ENCODE measurements at places on chromosomes 6 and 20.
A peak's percentile ranks its signal among the peaks of the same experiment; 100 is the strongest.

GRCh38 chr20:36663031-36663430 lies 17.0 kb upstream of the SLA2 start:
- DNase-seq = no peak

- no peak for DNase-seq
Measured at GRCh38 chr6:42226645-42227143, 9.0 kb upstream of the MRPS10 start.

DNA sequence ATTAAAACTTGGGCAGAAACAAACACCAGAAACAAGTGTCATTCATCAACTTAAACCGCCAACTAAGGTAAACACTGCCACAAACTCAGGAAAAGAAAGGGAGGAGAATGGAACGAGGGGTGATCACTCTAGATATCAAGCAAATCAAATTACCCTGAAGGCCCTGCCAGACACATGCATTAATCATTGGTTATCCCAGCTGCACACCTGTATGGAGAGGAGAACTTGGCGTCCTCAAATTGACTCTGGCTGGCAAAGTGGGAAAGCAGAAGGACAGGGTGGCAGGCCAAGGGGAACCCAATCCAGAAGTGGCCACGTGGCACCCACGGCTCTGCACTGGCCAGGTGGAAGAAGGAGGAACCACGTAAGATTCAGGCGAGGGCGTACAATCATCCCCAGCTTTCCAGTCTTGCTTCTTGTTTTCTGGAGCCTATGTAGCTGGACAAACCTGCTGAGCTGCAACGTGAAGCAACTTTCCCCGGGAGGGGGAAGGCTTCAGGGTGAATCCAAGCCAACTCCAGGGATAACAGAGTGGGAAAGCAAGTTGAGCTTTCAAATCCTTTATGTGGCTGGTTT lies 156.2 kb upstream of the JARID2 start:
- no peak for DNase-seq

DNA sequence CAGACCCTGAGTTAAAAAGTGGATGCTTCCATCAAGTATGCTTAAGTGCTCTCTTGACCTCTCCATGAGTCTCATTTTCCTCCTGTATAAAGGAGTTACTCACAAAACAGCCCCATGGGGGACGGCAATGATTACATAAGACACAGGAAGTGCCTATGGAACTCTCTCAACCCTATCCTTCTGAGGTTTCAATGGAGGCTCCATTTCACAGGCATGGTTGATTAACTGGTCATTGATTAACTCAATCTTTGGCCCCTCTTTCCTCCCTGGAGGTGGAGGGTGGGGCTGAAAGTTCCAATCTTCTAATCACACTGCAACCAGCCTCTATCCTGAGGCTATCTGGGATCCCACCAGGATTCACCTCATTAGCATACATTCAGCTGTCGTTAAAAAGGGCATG lies 29.3 kb downstream of the CST8 start:
- no peak for DNase-seq

GRCh38 chr20:51802170-51802751 lies at the start of gene SALL4:
SALL4 (minus strand) TSS chr20:51802521; CDS start chr20:51802408, 113 bp downstream.
- no peak for DNase-seq

DNA sequence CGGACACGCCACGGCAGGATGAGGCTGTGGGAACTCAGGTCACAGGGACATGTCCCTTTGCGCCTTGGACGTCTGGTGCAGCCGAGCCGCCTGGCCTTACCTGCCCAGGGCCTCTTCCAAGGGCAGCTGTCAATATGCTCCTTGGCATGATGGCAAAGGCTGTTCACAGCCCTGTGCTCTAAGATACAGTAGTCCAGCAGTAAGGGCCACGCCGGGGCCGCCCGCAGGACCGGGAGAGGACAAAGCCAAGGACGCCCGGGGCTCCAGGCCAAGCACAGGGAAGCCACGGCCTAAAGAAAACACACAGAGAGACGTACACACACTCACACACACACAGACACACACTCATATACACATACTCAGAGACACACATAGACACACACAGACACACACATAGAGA lies 13.0 kb downstream of the FOXF2 start:
- DNase-seq = no peak

GRCh38 chr6:128156321-128157111 lies 255.7 kb upstream of the THEMIS start:
- no peak for DNase-seq

- no peak for DNase-seq
Measured at GRCh38 chr6:122808121-122808885, 19.2 kb downstream of the SMPDL3A start.

DNA sequence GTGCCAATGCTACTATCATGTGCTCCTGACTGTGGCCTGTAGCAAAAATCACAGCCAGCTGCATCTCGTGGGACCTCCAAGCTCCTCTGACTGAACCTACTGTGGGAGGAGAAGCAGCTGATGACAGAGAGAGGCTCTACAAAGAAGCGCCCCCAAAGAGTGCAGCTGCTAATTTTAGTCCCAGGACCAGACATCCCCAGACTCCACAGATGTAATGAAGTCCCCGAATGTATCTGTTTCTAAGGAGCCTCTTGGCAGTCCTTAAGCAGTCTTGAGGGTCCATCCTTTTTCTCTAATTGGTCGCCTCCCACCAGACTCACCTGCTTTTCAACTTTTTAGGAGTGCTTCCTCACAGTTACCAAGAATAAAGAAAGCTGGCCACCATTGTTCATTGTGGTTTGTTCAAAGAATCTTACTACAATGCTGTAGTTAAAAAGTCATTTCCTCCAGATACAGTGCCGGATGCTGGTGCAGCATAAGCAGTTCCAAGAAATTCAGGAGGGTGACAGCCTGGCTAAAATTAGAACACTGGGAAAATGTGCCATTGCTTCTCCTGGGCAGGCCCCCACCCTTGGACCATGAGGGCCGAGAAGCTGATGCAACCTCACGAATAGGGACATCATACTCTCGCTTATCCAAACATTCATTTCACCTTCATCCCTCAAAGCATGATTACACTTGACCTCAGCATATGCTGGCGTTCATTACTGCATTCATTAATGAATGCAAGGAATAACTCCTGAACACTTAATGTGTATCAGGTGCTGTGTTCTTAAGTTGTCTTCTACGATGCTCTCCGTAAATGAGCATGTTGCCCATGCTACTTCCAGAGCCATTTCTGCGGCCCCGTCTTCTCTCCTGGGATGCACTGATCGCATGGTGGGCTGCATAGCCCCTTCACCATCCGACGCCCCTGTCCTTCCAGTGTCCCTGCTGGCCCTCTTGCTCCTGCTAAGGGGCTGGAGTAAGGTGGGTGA lies 66.4 kb downstream of the LY86 start:
- DNase-seq = no peak

DNA sequence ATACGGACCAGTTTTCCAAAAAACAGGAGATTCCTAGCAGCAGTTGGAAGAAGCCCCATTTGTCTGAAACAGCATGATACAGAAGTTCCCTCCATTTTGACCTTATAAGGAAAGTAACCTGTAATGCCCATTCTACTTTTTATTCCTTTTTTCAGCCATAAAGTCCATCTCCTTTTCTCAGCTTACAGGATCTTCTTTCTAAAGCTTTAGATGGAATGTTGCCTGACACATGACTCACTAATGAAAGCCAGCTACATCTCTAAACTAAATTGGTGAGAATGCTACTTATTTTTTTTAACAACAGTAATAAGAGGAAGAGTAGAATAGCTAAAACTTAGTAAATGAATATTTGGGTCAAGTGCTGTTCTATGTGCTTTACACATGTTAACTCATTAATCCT lies 234.1 kb downstream of the CDH26 start:
- DNase-seq = no peak

GRCh38 chr6:31762878-31763618 lies 592 bp downstream of the SAPCD1 start:
- DNase-seq = no peak

DNA sequence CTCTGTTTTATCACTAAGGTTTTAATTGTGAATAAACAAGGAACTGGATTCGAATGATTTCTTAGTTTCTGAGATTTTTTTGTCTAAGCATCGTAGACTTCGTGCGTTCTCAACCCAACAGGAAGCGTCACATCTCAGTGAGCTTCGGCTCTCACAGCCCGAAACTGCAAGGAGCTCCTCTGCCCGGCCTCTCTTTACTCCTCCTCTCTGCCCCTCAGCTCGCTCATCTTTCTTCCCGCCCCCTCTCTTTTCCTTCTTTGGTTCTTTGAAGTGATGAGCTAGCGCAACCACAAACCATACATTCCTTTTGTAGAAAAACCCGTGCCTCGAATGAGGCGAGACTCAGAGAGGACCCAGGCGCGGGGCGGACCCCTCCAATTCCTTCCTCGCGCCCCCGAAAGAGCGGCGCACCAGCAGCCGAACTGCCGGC lies 480 bp upstream of the NT5E start:
- DNase-seq = peak; percentile 45

- DNase-seq = no peak
Measured at GRCh38 chr20:35582131-35582530, 33.5 kb upstream of the SPAG4 start.

GRCh38 chr6:133062077-133062476 lies 179.1 kb upstream of the EYA4 start:
- peak; percentile 93 for DNase-seq

DNA sequence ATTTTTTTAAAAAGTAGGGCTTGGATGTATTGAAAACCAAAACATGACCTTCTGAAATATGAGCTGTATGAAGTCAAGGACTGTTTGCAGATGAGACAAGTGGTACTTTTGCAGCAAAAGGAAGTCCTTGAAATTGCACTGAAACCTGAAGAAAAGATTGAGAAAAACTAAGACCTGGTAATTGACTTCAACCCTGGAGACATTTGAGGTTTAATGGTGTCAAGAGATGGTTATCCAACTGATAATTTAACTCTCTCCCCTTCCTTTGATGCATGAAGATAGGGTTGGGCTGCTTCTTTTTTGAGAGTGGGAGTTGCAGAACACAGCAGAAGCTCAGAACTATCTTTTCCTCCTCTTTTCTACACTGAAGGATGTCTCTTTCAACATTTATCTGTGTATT lies 180.9 kb upstream of the DTNBP1 start:
- no peak for DNase-seq

DNA sequence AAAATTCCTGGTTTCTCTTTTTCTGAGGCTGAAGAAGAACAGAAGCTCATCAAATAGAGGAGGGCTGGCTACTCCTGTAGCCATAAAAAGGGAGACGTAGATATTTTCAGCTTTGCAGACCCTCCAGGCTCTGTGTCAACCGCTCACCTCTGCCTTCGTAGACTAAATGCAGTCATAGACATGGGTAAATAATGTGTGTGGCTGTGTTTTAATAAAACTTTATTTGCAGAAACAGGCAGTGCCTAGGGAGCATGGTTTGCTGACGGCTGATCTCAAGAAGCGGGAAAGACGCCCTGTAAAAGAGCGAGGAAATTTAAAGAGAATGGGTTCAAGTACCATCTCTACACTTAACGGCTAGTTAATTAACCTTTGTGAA lies 171.8 kb downstream of the BCAS1 start:
- DNase-seq = no peak

GRCh38 chr20:15774926-15775325 lies 798.3 kb downstream of the KIF16B start:
- DNase-seq = no peak

All from AG04450 (cell line).